ENCODE measurements at places on chromosomes 12 and 14.

GRCh38 chr12:88638966-88639760, 58.9 kb upstream of the KITLG start:
- no peak for DNase-seq

DNA sequence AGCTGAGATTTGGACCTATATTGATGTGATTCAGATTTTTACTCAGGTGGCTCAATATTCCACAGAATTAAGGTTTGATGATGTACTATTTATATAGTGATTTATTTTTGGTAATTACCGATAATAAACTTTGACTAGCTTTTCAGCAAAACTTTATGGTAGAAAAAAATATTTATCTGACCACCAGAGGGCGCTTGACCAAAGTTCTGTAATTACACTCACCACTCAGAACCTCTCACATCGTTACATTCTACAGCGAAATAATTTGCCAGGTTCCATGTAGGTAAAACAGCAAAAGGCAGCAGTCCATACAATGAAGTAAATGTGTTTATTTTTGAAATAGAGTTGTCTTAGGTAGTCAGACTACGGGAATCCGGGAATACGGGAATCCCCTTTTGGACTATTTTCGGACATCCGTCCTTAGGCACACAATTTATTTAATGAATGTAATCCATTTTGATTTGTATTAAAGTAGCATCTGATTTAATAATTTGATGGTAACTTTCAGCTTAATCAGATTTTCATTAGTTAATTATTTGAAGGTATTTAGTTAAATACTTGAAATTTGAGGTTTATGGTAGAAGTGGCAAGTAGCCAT, 143.0 kb upstream of the DDHD1 start:
- DNase-seq: peak; percentile 49

DNA sequence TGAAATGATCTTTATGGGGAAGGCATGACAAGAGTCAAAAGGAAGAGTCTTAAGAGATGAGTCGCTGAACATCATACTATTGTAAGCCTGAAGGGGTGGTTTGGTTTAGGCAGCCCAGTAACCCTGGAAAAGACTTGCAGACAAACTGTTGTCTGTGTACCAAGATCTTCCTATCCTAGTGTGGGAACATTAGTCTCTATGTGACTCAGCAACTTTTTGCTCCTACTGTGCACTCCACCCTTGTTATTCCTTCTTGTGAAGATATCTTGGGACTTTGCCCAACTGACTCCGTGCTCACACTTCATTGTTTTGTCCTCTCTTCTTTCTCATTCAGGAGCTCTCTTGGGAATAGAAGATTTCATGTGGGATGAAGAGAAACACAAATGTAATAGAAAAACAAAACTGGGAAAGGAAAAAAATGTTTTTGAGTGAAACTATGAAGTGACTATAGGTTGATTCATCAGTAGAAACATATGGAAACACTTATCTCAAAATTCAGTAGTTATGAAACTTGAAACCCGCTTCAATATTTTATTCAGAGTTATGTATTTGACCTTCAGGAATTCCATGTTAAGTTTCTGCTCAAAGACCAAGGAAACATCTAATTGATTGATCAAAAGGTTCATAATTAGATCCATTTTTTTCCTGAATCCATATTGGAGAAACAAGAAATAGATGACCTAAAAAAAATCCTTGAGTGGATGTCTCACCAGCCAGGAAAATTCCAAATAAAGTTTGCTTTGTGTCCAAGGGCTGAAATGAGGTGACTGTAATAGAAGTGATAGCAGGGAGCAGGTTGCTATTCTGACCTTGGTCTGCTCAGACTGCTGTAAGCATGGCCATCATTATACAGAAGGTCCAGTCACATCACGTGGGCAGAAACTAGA, 67.2 kb downstream of the BTG1 start:
- DNase-seq: no peak

DNA sequence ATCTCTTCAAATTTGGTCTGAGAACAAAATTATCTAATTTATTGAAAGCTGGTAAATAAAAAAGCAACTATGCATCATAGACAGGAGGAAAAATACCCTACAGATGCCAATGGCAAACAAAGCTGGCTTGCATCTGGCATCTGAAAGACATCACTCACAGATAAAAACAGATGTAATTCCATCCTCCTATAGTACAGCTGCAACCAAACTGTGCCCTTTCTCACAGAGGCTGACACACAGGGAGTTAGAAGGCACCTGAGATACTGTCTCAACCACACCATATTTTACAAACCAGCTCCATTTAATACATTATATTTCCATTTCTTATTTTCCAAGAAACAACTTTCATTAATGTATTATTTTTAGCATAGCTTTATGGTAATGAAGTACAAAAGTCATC, 39.4 kb downstream of the DUSP16 start:
- DNase-seq: no peak

GRCh38 chr14:69928111-69928523, 48.9 kb downstream of the SMOC1 start:
- DNase-seq: no peak

- DNase-seq: no peak
Observed at GRCh38 chr12:52605542-52605941, 4.3 kb upstream of the KRT72 start.

GRCh38 chr12:27552886-27553560, 29.0 kb downstream of the PPFIBP1 start:
- DNase-seq: no peak

DNA sequence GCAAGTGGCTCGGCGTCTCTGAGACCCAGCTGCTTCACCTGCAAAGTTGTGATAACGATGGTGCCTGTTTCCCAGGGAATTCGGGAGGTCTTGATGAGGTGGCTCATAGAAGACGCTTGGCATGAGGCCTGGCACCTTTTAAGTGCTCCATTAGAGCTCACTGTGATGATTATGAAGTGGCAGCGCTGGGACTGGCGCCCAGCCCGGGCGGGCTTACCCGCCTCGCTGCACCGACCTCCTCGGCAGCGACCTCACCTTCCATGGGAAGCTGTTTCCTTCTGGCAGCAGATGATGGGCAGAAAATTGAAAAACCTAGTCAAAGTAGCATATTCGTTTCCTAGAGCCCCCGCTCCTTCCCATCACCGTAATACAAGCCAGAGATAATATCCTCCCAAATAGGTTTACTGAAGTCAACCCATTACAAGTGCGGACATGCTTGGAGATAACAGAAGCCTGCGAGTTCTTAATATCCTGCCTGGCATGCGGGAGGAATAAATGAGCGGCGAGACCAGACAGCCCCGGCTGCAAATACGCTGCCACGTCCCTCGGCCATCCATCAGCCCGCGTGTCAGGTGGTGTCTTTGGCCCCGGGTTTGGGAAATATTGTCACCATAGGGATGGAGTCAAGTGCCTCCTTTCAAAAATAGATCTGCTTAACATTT, 35.2 kb upstream of the DLK1 start:
- no peak for DNase-seq

DNA sequence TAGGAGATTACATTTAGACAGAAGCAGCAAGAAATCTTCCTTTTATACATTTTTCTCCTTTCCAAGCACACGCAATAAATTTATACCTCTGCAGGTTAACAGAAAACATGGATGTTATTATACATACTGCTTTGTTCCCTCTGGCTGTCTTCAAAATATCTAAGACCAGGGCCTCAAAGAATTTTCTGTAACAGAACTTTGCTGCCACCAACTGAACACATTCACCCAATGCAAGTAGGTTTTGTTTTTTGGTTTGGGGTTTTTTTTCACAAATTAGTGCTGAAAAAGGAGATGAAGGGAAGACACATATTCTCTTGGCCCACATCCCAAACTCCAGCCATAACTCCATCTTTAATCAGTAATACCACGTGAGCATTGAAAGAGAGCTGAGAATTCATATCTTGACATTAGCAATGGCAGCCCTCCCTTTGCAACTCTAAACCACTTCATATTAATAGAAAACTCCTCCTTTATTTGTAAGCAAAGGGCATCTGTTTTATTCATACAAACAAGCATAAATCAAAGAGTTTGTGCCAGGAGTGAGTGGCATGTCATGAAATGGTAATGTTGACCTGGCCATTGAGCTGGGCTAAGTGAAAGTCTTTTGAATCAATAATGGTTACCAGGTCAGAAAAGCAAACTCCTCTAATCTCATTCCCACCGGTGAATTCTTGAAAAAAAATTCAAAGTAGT, 150.8 kb upstream of the FSCB start:
- no peak for DNase-seq

GRCh38 chr14:105250986-105251385, 2.7 kb downstream of the BTBD6 start:
- no peak for DNase-seq

DNA sequence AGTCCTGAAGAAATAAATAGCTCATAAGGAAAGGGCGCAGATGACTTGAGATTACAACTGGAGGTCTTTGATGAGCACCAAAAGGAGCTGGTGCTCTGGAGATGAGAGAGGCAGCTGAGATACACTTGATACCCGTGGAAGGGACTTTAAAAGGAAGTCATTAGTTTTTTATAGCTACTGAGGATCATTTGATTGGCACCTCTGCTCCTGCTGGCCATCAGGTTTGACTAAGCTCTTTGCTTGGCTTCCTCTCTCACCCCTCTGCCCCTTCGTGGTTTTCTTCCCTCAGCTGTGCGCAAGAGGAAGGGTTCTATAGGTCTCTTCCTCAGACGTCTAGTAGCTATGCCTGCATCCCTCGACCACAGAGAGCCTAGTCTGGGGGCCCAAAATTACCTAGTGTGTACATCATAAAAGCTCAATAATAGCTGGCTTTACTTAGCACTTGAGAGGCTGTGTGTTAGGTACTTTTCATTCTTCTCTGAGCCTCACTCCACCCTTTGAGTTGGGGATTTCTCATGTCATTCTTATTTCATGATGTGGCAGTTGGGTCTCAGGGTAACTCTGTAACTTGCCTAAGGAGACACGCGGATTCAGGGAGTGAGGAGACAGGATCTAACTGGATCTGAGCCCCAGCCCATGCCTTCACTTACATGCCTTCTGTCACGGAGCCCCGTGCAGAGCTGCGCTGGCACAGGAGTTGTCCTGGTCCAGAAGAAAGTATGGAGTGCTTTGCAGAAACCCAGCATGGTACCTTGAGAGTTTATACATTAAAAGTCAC, 68.4 kb upstream of the ASPG start:
- DNase-seq: no peak

DNA sequence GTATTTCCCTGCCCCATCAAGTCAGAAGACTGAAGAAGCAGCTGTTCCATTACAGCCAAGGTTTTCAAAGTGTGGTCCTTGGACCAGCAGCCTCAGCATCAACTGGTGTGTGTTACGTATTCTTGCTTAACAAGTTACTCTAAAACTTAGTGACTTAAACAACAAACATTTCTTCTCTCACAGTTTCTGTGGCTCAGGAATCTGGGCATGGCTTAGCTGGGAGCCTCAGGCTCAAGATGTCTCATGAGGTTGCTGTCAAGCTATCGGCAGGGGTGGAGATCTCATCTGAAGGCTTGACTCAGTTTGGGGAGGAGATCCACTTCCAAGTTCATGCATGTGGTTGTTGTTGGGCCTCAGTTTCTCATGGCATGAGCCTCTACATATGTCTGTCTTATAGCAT, 174.5 kb downstream of the KTN1 start:
- DNase-seq: no peak

DNA sequence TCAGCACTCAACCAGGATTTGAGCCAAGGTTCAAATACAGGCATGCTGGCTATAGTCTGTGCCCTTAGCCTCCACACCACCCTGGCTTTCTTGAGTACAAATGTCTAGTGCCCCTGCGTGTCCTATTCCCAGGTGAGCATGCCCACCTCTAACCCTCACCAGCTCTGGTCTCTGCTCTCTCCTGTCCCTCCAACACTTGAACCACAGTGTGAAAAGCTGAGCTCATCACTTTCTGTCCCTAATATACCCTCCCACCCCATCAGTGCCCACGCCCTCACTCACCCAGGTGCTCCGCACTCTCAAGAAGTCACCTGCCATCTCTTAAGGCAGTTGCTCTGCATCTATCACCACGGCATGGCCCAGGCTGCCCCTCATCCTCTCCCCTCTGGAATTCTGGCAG, 7.0 kb upstream of the KRT71 start:
- no peak for DNase-seq

GRCh38 chr14:49483268-49483667, 102.9 kb downstream of the RPS29 start:
- DNase-seq: no peak

GRCh38 chr12:48459259-48459658, 13.1 kb upstream of the ANP32D start:
- no peak for DNase-seq

GRCh38 chr14:90177539-90178189, 78.7 kb upstream of the PSMC1 start:
- no peak for DNase-seq

DNA sequence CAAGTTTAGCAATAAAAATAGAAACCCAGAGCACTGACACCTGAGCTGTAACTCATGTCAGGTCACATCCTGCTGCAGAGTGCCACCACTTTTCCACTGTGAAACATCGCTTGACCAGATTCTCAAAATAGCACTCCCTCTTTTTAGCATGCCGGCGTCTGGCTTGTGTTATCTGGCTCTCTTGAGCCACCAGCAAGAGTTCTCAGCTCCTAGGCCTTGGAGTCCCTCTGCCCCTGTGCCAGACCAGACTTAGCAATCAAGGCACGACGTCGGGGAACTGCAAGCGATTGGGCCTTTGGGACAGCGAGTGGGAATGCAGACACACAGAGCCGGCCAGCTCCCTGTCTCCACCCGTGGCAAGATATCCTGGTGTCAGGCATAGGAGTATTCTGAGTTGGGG, 52.5 kb downstream of the SPIC start:
- no peak for DNase-seq

DNA sequence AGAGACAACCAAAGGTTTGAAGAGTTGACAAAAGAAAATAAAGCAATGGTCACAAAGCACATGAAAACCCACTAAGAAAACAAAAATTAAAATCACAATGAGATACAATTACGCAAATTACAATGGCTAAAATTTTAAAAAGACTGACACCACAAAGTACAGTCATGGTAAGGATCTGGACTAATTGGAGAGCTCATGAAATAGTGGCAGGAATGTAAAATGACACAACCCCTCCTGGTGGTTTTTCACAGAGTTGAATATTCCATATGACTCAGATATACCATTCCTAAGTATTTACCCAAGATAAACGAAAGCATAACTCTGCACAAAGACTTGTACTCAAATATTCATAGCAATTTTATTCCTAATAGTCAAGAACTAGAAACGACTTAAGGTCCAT, 65.9 kb downstream of the NOVA1 start:
- DNase-seq: no peak

GRCh38 chr12:104551313-104551931, 94.7 kb downstream of the CHST11 start:
- DNase-seq: no peak
